ENCODE measurements at places on chromosomes 6 and 20.
A peak's percentile ranks its signal among the peaks of the same experiment; 100 is the strongest.

GRCh38 chr6:20192625-20193024 is 19.6 kb downstream of the MBOAT1 start:
- no peak for DNase-seq

- peak; percentile 51 for DNase-seq
Measured at GRCh38 chr20:38805958-38806854, 709 bp downstream of the PPP1R16B start.

GRCh38 chr6:18334251-18334650 is 52.9 kb upstream of the RNF144B start:
- DNase-seq, result no peak

- DNase-seq, result no peak
Measured at GRCh38 chr6:130908958-130909357, 81.8 kb downstream of the SMLR1 start.

GRCh38 chr20:43702502-43702901 is 24.3 kb downstream of the GTSF1L start:
- no peak for DNase-seq

- DNase-seq, result no peak
Measured at GRCh38 chr6:93964321-93964720, 545.0 kb upstream of the EPHA7 start.

- no peak for DNase-seq
Measured at GRCh38 chr6:155765275-155766194, 309.9 kb upstream of the NOX3 start.

DNA sequence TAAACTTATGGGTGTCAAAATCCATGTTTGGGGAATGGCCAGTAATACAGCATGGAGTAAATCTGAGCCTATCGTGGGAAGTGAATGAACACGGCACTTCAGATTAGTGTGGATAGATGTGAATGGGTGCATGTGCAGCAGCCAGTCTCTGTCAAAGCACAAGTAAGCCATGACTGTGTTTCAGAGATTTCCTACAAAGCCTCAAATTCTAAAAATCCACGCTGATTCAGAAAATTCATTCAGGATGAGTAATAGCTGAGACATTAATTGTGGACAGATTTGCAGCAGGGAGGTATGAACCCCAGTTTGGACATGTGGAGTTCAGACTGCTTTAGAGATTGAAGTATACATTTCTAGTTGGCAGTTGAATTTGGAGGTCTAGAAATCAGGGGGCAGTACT is 115.1 kb downstream of the QKI start:
- no peak for DNase-seq

DNA sequence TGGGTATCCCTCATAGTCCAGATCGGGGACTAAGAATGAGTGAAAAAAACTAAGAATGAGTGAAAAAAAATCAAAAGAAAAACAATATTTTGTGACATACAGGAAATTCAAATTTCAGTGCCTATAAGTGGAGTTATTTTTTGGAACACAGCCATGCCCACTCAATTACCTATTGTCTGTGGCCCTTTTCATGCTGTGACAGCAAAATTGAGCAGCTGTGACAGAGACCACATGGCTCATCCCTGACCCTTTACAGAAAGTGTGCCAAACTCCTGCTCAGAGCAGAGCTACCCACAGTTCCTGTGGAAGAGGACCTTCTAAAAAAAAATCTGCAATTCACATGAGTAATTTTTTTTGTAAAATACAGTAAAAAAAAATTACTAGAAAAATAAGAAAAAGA is 1.4 kb downstream of the NCR2 start:
- DNase-seq, result no peak

DNA sequence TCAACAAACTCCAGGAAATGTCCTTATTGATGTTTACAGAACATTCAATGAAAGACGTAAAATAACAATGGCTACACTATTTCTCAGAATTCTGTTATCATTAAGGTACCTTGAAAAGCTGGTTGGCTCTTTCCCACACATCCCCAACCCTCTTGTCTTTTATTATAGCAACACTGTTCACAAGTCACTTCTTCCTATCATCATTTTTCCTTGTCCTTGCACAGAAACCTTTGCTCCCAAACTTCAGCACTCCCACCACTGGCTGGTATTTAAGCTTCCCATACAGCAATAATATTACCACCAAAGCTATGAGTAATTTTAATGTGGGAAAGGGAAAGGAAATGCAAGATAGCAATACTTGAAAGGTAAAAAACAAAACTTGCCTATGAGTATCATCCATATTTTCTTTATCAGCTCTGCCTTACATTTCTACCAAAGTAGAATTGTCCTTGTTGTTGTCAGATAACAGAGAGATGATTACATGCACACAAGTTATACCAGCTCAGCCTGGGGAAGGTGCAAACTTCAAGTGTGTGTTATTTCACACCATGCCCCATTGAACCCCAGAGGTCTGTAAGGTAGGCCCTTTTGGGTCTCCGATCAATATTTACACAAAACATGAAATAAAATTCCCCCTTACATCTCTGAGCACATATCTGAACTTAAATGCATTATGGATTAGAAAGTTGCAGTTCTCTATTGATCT is 32.2 kb downstream of the ARHGAP18 start:
- DNase-seq, result no peak

DNA sequence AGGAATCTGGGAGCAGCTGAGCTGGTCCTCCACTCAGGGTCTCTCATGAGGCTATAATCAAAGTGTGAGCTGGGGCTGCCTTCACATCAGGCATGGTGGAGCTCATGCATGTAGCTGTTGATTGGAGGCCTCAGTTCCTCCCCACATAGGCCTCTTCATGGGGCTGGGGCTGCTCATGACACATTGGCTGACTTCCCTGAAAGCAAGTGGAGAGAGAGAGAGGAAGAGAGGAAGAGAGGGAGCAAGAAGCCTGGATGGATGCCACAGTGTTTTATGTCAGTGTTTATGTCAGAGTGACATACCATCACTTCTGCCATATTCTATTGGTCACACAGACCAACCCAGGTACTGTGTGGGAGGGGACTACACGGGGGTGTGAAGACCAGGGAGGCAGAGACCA is 43.8 kb downstream of the EYA2 start:
- no peak for DNase-seq
